ENCODE measurements at places on chromosomes 11 and 22.
A peak's percentile ranks its signal among the peaks of the same experiment; 100 is the strongest.

DNA sequence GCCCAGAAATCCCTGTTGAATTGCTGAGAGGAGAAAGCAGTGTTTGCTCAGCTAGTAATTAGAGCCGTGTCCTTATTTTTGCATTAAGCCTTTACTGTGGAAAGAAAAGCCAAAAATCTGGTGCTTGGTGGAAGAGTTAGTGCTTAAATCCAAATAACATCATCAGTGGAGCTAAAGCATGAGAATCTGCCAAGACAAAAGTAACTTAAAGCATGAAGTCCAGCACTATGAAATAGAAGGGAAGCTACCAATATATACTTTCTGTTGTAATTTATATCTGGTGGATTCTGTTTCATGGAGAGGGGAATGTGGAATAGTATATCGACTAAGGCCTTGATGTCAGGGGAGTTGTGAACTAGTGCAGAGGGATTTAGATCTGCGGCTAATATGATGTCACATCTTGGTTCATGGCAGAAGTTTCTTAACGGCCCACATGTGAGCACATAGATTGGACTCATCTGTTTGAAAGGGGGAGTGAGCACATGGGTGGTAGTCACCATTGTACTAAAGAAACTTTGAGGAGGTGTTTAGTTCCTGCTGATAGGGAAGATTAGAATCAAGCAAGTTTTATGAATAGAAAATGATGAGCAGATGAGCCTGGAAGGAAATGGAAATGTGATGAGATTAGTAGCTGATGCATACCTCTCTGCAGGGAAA lies 224.4 kb upstream of the MTNR1B start:
- no peak for DNase-seq

- no peak for DNase-seq
Measured at GRCh38 chr11:12017243-12017678, 8.8 kb upstream of the DKK3 start.

- no peak for DNase-seq
Measured at GRCh38 chr11:121659811-121660210, 207.0 kb upstream of the SORL1-AS1 start.

DNA sequence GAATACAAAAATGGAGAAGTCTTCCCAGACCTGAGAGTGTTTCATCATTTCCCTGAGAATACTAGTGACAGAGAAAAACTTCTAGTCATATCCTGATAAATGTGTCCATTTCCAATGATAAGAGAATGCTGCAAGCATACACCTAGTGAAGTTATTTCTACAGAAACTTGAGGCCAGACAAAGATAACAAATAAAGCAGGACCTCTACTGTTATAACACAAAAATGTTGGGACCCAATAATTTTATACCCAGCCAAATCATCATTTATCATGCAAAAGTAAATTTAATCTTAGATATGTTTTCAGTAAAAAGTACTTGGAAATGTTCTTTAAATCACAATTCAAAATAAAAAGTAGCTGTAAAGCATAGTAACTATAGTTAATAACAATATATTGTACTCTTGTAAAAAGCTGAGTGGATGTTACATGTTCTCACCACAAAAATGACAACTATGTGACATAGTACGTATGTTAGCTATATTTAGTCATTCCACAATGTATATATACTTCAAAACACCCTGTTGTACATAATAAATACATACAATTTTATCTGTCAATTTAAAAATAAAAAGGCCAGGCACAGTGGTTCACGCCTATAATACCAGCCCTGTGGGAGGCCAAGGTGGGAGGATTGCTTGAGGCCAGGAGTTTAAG lies 12.6 kb downstream of the RRAS2 start:
- DNase-seq, result no peak

GRCh38 chr11:65558002-65558929 lies at the start of gene LTBP3:
TSS of gene LTBP3 (minus strand) at chr11:65558359. CDS start at chr11:65557959, 400 bp downstream.
- DNase-seq, result no peak

- DNase-seq, result no peak
Measured at GRCh38 chr11:47551086-47551485, 1.8 kb downstream of the CELF1 start.

GRCh38 chr11:11391796-11392463 lies 38.9 kb upstream of the CSNK2A3 start:
- DNase-seq, result no peak

- DNase-seq, result no peak
Measured at GRCh38 chr22:46110215-46110614, 40.1 kb upstream of the PPARA start.

DNA sequence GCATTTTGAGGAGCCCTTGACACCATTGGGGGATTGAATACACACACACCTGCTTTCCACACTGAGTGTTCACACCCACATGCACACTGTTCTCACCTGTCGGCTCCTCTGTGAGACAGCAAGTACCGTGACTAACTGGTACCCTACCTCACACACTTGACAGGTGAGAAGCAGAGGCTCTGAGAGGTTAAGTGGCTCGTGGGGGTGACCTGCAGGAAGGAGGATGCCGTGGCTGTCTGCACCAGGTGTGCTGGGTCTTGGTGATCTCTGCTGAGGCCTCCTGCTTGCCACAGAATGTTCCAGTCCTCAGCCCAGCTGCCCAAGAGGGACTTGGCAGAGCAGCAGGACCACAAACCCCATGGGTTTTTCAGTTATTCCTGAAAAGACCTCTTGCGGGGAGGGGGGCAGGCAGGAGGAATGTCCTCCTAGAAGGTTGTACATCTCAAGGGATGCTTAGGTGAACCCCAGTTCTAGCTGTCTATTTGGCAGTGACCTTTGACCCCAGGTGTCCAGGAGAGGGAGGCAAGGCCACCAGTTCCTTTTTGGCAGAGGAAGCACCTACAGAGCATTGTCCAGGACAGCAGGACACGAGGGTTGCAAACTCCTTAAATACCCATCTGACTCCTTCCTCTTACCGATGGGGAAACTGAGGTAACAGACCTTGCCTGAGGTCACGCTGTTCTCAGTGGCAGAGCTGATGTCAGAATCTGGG lies 66.0 kb downstream of the SHISAL1 start:
- DNase-seq, result no peak

DNA sequence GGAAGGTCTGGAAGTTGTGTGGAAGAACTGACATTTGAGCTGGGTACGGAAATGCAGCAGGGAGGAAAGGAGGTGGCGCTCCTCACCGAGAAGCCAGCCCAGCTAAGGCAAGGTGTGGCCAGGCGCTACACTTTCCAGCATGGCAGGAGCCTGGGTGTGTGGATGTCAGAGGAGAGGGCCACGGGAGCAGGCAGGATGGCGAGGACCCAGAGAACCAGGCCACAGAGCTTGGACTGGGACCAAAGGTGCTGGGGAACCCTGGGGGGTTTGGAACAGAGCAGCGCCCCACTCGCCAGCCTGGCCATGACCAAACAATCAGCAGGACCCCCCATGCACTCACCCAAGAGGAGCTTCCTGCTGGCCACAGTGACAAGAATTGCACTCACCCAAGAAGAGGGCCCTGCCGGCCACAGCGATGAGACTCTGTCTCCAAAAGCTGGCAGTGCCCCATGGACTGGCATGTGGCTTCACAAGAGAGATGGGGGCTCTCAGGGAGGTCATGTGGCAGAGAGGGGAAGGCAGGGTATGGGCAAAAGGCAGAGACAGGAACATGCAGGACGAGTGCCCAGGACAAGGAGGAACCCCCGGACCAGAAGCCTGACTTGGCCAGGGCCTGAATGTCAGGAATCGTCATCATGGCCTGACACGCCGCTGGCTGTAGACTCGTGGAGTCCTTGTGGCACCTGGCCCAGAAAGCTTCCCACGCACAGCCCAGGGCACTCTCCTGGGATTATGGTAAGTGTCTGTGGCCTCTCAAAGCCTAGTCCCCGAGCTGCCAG lies 45.4 kb downstream of the IGF2 start:
- DNase-seq, result no peak

- no peak for DNase-seq
Measured at GRCh38 chr22:47716890-47717615, 954.6 kb downstream of the TBC1D22A start.

- no peak for DNase-seq
Measured at GRCh38 chr11:111539426-111540113, 950 bp upstream of the LAYN start.

- DNase-seq, result no peak
Measured at GRCh38 chr11:43810929-43811596, 69.6 kb upstream of the ALKBH3 start.

- DNase-seq, result no peak
Measured at GRCh38 chr11:121557348-121557747, 104.6 kb upstream of the SORL1-AS1 start.

GRCh38 chr22:44947846-44948245 lies 62.0 kb downstream of the PHF21B start:
- DNase-seq, result no peak

- no peak for DNase-seq
Measured at GRCh38 chr22:26903030-26903856, 245.9 kb downstream of the MIAT start.

- no peak for DNase-seq
Measured at GRCh38 chr11:98047647-98048046, 973.1 kb upstream of the CNTN5 start.

DNA sequence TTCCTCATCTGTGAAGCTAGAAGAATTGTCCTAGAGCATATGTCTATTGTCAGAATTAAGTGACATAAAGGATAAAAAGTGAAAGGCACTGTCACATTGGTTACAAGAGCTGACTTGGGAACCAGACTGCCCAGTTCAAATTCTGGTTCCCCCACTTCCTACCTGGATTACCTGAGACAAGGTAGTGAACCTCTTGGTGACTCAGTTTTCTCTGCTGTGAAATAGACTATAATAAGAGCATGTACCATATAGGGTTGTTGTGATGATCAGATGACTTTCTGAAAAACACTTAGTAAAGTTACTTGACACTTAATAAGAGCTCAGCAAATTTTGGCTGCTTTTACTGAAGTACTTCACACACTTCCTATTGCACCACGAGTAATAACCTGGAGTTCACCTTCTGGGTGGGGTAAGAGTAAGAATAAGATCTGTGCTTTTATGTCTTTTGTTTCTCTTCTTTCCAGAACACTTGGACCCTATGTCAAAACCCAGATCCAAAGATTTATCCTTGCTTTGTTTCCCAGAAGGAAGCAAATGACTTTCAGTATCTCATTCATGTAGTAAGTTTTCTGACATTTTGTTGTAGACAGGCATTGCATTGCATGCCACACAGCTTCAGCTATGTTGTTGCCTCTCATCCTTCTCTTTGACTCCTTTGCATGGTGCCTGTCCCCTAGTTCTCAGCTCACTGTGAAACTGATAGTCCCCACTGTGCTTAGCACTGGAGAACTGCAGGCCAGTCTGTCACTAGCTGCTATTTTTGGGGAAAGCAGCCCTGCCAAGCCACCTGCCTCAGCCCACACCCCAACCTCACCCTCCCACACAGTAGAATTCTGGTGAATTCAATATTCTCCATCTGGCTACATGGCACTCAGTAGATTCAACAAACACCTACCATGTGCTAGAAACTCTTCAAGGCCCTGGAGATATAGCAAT lies 121.8 kb upstream of the POU2AF2 start:
- no peak for DNase-seq

DNA sequence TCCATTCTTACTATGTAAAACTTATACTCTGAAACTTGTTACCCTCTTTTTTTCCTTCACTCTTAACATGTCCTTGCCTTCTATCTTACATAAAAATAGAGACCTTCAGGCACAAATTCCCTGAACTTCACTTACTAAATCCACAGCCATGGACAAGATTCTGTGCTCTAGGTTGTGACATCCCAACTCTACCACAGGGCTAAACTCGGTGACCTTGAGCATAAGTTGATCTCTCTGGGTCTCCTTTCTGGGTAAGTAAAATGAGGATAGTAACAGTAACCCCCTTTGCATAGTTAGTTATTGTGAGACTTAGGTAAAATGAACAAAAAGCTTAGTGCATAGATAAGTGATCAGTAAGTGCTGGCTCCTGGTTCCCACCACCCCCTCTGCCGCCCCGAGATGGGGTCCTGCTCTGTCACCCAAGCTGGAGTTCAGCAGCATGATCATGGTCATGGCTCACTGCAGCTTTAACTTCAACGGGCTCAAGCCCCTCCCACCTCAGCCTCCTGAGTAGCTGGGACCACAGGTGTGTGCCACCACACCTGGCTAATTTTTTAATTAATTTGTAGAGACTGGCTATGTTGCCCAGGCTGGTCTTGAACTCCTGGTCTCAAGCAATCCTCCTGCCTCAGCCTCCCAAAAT lies 20.1 kb downstream of the C11orf58 start:
- DNase-seq, result no peak

GRCh38 chr11:16800382-16800781 lies 61.9 kb downstream of the C11orf58 start:
- no peak for DNase-seq

DNA sequence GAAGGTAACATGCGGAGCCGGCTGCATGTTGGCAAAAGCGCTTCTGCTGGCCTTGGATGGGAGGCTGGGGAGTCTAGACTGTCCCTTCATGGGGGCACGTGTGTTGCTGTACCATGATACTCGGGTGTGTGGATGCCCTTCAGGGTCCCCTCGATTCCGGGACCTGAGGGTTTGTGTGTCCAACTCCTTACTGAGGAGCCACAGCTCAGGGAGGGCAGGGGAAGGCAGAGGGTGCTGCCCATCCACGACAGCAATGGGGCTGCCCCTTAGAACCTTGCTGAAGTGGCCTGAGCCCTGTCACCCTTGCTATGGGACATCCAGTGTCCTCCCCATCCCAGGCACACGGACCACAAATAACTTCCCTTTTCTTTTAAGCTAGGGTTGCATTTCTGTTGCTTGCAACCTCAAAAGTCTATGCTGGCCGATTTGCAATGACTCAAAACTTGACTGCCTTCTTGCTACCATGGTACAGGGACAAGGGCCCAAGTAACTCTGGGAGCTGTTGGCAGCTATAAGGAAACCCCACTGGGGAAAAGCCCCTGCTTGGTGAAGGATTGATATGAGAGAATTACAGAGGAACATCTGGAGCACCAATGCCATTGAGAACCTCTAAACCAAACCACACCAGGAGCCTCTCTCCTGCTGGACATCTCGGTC lies 43.8 kb downstream of the RTL6 start:
- DNase-seq, result no peak

GRCh38 chr11:72719144-72719543 lies 33.1 kb downstream of the ARAP1 start:
- DNase-seq, result no peak

DNA sequence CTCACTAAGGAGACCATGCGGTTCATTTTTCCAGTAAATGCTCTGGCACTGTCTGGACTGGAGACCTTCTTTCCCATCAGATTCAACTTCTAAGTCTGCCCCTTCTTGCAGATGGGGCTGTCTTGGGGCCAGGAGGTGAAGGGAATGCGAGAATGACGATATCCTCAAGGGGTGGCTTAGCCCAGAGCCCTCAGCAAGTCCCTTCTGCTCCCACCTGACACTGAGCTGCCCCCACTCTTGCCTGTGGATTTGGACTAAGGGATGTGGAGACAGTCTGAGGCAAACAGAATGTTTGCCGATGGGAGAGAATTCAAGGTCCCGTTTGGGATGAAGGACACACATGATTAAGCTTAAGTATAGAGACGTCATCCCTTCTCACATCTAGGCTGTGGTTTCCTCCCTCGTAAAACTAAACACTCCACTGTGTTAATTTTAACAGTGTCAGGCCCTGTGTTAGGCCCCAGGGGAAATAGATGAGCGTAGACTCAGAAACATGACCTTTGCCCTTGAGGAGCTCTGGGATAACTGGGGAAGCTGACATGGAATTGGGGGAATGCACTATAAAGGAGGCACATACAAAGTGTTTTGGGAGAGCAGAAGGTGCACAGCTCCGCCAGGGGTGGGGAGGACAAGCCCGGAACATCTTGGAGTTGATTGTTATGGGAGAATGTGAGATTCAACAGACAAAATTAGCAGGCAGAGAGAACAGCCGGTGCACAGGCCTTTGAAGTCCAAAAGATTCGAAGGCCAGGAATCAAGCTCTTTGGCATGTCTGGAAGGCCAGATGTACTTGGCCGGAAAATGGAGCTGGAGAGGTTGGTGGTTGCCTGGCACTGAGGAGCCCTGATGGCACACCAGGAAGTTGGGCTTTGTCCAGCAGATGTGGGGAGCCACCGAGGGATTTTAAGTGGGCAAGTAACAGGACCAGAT lies 71.6 kb downstream of the ST3GAL4 start:
- DNase-seq, result peak; percentile 20

Measured in NCI-H460 (cell line).